B cell (primary cell): ENCODE measurements at places on chromosomes 7 and 10.

- peak overlapping the region; percentile 79 for H3K27ac ChIP-seq
- peak; percentile 62 for DNase-seq
- no peaks in the 10 kb centered on the region for H3K27me3 ChIP-seq
- no peaks in the 10 kb centered on the region for H3K36me3 ChIP-seq
- H3K4me3 ChIP-seq = peak overlapping the region; percentile 5
These were observed 24.8 kb upstream of the ZNF800 start for GRCh38 chr7:127417346-127417745.

DNA sequence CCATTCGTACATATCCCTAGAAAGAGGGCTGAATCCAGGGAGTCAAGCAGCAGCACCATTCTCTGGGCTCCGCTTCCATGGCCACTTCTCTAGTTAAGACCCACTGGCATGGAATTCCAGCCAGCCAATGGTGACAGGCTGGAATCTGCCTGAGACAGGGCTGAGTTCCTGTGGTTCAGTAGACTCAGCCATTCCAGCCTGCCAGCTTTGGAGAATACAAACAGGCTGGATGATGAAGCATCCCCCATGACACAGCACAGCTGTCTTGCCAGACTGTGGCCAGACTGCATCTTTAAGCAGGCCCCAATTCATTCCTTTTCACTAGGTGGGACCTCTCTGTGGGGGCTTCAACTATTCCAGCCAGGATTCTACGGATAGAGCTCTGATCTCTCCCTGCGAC is 329.6 kb downstream of the XPNPEP1 start:
- no peak overlapping the region for H3K27ac ChIP-seq
- no peak overlapping the region for H3K4me3 ChIP-seq
- DNase-seq = no peak
- no peaks in the 10 kb centered on the region for H3K4me1 ChIP-seq
- no peaks in the 10 kb centered on the region for H3K36me3 ChIP-seq

GRCh38 chr7:22252016-22252415 is 104.9 kb downstream of the RAPGEF5 start:
- H3K27me3 ChIP-seq = no peaks in the 10 kb centered on the region

DNA sequence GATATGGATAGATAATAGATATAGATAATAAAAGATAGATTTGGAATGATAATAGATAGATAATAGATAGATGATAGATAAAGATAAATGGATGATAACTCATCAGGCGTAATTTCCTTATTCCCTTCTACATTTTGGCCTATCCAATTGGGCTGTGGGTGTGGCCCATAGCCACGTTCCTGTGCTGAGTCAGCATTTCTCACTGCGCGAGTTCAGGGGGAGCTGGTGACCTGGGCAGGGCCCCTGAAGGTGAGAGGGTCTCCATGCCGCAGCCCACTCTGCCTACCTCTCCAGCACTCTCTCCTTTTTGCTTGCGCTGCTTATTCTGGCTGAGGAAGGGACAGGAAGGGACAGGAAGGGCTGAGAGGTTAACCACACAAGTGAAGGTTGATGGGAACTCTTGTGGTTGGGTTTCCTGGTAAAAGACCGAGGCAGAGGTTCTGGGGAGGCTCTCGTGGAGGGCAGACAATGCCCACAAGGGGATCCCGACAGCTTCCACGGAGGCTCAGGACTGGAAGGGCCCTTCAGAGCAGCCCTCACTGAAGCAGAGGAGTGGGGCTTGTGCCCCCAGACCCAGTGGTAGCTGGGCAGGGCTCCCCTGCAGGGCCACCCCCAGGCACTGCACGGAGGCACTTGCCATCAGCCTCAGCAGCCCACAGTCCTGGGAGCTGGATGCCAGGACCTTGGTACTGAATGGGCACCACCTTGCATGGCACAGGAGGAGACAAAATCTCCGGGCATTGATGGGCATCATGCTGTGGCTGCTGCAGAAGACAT is 247.3 kb upstream of the PITRM1 start:
- no peak overlapping the region for H3K27ac ChIP-seq
- no peaks in the 10 kb centered on the region for H3K27me3 ChIP-seq
- peaks cover 8% of the 10 kb centered on the region for H3K4me1 ChIP-seq

DNA sequence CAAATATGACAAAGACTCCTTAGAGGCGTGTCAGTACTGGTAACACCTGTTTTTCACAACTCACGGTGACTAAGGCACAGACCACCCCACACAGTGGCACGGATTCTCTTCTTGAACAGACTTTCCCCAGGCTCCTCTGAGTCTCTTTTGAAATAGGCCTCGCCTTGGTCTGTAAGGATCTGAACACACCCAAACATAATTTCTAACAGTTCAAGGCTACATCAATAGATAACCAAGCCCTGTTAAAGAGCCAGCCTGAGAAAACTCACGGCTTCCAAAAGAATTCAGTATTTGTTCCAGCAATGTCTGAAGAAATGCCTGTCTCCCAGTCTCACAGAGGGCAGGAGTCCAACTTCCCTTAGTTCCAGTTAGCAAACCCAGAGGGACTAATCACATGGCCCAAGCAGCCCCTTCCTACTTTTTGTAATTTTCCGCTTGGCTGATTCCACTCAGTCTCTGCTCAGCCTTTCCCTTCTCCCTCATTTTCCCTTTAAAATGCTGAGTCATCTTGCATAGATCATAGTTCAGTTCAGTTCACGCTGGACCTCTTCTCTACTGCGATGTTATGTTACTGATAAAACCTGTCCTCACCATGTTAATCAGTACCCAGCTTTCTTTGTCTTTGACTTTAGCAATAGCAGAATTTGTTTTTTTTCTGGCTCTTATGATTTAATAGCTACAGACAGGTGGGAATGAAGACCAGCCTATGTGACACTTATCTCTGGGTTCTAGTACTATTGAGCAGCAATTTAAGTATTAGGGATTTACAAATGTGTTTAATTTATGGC is 22.6 kb upstream of the AKR1C3 start:
- no peaks in the 10 kb centered on the region for H3K36me3 ChIP-seq
- H3K27ac ChIP-seq = no peak overlapping the region
- DNase-seq = no peak
- H3K4me1 ChIP-seq = no peaks in the 10 kb centered on the region
- no peaks in the 10 kb centered on the region for H3K27me3 ChIP-seq
- H3K4me3 ChIP-seq = no peak overlapping the region

GRCh38 chr7:148174376-148174775 is 416.2 kb upstream of the C7orf33 start:
- H3K27me3 ChIP-seq = no peaks in the 10 kb centered on the region
- H3K36me3 ChIP-seq = no peaks in the 10 kb centered on the region
- H3K4me3 ChIP-seq = no peak overlapping the region
- no peak for DNase-seq
- no peaks in the 10 kb centered on the region for H3K4me1 ChIP-seq
- H3K27ac ChIP-seq = no peak overlapping the region

GRCh38 chr7:1124164-1124563 is 35.8 kb downstream of the ZFAND2A start:
- H3K36me3 ChIP-seq = peaks cover 4% of the 10 kb centered on the region
- peaks cover 10% of the 10 kb centered on the region for H3K4me1 ChIP-seq
- no peaks in the 10 kb centered on the region for H3K27me3 ChIP-seq
- H3K4me3 ChIP-seq = no peak overlapping the region

- no peaks in the 10 kb centered on the region for H3K4me1 ChIP-seq
- no peak overlapping the region for H3K4me3 ChIP-seq
- no peak for DNase-seq
- no peaks in the 10 kb centered on the region for H3K27me3 ChIP-seq
- H3K36me3 ChIP-seq = no peaks in the 10 kb centered on the region
These were observed 134.7 kb upstream of the RHOBTB1 start for GRCh38 chr10:61078542-61079275.

DNA sequence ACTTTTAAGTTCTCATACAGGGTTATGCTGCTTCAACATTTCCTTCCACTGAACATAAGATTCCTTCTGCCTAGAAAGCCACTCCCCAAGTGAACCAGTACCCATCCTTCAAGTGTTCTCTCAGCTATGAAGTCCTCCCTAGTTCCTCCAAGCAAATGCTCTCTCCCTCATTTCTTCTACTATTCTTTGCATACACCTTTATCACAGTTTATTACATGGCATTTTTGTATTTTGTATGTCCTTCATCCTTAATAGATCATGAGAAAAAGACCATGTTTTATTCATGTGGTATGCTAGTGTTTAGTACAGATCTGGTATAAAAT is 1.9 kb downstream of the SYPL1 start:
- H3K36me3 ChIP-seq = peaks cover 8% of the 10 kb centered on the region
- peak overlapping the region; percentile 81 for H3K4me3 ChIP-seq
- H3K27ac ChIP-seq = peak overlapping the region; percentile 7
- DNase-seq = no peak
- H3K4me1 ChIP-seq = peaks cover 68% of the 10 kb centered on the region

DNA sequence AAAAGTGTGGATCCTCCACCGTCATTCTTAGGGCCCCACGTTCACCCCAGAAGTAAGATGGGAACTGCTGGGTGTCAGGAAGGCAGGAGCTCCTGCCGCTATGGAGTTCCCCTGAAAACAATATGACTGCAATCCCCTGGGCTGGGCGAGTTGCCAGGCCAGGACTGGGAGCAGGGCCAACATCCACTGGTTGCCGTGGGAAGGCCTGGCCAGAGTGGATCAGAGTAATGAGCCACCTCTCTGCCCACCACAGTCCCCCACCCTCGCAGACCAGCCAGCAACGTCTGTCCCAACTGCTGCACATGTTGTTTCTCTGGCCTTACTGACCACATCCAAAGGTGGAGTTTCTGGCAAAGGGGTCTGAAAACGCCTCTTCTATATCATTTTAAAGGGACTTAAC is 86.6 kb downstream of the STRA8 start:
- no peaks in the 10 kb centered on the region for H3K36me3 ChIP-seq
- no peaks in the 10 kb centered on the region for H3K4me1 ChIP-seq
- no peaks in the 10 kb centered on the region for H3K27me3 ChIP-seq

- H3K27me3 ChIP-seq = no peaks in the 10 kb centered on the region
- H3K36me3 ChIP-seq = no peaks in the 10 kb centered on the region
- DNase-seq = no peak
- H3K4me3 ChIP-seq = no peak overlapping the region
These were observed 1325.5 kb downstream of the XPNPEP1 start for GRCh38 chr10:108597657-108598319.

- no peaks in the 10 kb centered on the region for H3K27me3 ChIP-seq
- H3K4me1 ChIP-seq = peaks cover 85% of the 10 kb centered on the region
- no peaks in the 10 kb centered on the region for H3K36me3 ChIP-seq
- H3K4me3 ChIP-seq = no peak overlapping the region
These were observed 69.4 kb downstream of the FAM53B start for GRCh38 chr10:124674768-124675222.

- no peak for DNase-seq
- no peaks in the 10 kb centered on the region for H3K27me3 ChIP-seq
- no peak overlapping the region for H3K4me3 ChIP-seq
- no peak overlapping the region for H3K27ac ChIP-seq
- H3K36me3 ChIP-seq = no peaks in the 10 kb centered on the region
These were observed 495.5 kb upstream of the C7orf33 start for GRCh38 chr7:148095066-148095465.

- peak overlapping the region; percentile 25 for H3K27ac ChIP-seq
- no peak overlapping the region for H3K4me3 ChIP-seq
- H3K36me3 ChIP-seq = no peaks in the 10 kb centered on the region
- DNase-seq = peak; percentile 31
- H3K27me3 ChIP-seq = no peaks in the 10 kb centered on the region
- peaks cover 41% of the 10 kb centered on the region for H3K4me1 ChIP-seq
These were observed 18.4 kb upstream of the KLF6 start for GRCh38 chr10:3803295-3803926.

GRCh38 chr10:79219322-79219957 is 127.8 kb upstream of the PPIF start:
- H3K4me1 ChIP-seq = no peaks in the 10 kb centered on the region
- no peaks in the 10 kb centered on the region for H3K36me3 ChIP-seq
- no peaks in the 10 kb centered on the region for H3K27me3 ChIP-seq
- no peak overlapping the region for H3K4me3 ChIP-seq
- H3K27ac ChIP-seq = no peak overlapping the region

GRCh38 chr7:47453093-47454061 is 128.5 kb downstream of the TNS3 start:
- H3K4me3 ChIP-seq = no peak overlapping the region
- no peak for DNase-seq
- H3K27me3 ChIP-seq = no peaks in the 10 kb centered on the region
- no peaks in the 10 kb centered on the region for H3K36me3 ChIP-seq
- H3K27ac ChIP-seq = no peak overlapping the region

DNA sequence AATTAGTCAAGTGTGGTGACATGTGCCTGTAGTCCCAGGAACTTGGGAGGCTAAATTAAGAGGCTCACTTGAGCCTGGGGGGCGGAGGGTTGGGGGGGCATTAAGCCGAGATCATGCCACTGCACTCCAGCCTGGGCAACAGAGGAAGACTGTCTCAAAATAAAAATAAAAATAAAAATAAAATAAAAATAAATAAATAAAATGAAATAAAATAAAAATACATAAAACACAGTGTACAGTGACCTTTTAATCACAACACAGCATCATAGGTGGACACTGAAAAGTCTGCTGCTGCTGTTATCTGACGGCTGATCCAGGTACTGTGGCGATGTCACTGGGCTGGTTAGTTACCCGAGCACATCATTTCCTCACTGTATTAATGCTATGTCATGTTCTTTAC is 27.1 kb downstream of the LARP4B start:
- H3K4me1 ChIP-seq = no peaks in the 10 kb centered on the region
- no peak for DNase-seq
- H3K4me3 ChIP-seq = no peak overlapping the region
- no peak overlapping the region for H3K27ac ChIP-seq

DNA sequence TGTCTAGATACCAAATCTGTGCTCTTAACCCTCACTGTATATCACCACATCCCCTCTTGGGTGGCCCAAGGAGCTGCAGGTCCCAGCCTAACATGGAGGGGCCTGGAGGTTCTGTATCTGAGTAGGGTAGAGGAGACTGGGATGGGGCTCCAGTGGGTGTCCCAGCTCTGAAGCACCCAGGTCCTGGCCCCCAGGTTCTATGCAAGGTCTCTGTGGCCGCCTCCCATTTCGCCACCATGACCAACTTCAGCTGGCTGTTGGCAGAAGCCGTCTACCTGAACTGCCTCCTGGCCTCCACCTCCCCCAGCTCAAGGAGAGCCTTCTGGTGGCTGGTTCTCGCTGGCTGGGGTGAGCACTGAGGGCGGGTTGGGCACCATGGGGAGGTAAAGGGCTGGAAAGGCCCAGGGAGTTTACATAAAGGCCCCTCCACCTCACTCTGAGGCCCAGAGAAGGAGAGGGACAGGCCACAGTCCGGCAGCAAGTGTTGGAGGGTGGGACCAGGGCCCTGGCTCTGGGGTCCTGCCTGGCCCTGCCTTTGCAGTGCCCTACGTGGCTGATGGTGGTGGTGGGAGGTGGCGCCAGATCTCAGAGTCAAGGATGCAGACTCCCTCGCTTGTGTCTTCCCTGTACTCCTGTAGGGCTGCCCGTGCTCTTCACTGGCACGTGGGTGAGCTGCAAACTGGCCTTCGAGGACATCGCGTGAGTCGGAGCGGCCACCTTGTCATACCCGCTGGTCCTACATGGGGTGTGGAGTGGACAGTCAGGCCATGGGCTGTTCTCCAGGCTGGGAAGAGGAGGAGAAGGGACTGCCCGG is 10.2 kb downstream of the GHRHR start:
- H3K4me3 ChIP-seq = no peak overlapping the region
- no peaks in the 10 kb centered on the region for H3K36me3 ChIP-seq
- no peak overlapping the region for H3K27ac ChIP-seq
- H3K4me1 ChIP-seq = peaks cover under 1% of the 10 kb centered on the region
- H3K27me3 ChIP-seq = no peaks in the 10 kb centered on the region
- DNase-seq = no peak

GRCh38 chr7:80781561-80781979 is 137.3 kb downstream of the SEMA3C start:
- DNase-seq = no peak
- H3K4me3 ChIP-seq = no peak overlapping the region
- no peaks in the 10 kb centered on the region for H3K36me3 ChIP-seq
- H3K4me1 ChIP-seq = no peaks in the 10 kb centered on the region
